ENCODE measurements at places on chromosomes 11 and 22.

DNA sequence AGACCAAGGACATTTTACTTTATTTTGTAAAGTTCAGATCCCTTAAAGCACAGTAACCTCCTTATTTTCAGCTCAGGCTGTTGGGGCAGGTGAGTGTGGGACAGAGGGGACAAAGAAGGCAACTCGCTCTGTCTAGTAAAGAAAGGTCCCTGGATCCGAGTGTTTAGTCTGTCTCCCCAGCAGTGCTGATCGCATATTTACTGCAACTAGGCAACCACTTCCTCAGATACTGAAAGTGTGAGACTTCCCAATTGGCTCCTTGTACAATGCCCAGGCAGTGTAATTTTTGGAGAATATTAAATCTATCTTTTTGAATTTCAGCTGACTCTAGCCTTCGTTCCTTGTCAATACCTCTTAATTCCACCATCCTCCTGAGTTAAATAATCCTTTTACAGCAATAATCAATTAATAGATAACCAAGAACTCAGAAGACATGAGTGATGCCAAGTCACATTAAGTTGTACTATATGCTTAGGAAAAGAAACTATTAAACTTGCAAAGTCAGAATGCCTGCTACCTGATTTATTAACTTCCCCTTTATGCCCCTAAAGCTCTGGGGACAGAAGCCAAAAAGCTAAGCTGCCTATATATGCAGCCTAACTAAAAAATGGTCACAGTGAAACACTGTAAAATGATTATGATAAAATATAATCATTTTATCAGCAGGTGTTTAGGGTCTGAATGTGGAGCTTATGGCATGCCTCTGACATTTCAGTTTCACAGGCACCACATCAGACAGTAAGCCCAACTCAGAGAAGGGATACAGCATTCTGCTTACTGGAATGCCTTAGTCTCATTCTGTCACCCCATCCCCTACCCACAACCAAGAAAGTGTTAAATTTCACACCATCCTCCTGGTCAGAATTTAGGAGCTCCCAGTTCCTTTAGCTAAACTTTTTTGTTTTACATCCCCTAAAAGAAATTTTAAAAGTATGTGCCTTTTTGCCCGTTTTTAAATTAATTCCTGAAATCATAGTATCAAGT lies 138.7 kb downstream of the TRIM44 start:
- no peak for DNase-seq

DNA sequence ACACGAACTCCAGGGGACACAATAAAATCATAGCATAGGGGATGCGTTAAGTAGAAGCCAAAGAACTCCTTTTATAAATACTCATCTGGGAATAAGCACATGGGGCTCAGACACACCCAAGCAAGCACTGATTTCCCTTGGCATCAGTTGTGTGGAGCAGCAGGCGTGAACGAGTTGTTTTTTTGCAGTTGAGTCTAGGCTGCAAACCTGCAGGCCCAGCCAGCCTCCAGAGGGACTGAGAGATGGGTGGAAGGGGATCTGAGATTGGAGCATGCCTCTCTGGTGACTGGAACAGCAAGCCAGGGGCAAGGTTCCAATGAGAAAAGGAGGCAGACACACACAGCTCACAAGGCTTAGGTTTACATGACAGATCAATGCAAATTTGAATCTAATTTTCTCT lies 27.4 kb upstream of the SEZ6L start:
- DNase-seq: no peak

GRCh38 chr22:25829237-25829636 lies 87.2 kb downstream of the MYO18B start:
- no peak for DNase-seq

DNA sequence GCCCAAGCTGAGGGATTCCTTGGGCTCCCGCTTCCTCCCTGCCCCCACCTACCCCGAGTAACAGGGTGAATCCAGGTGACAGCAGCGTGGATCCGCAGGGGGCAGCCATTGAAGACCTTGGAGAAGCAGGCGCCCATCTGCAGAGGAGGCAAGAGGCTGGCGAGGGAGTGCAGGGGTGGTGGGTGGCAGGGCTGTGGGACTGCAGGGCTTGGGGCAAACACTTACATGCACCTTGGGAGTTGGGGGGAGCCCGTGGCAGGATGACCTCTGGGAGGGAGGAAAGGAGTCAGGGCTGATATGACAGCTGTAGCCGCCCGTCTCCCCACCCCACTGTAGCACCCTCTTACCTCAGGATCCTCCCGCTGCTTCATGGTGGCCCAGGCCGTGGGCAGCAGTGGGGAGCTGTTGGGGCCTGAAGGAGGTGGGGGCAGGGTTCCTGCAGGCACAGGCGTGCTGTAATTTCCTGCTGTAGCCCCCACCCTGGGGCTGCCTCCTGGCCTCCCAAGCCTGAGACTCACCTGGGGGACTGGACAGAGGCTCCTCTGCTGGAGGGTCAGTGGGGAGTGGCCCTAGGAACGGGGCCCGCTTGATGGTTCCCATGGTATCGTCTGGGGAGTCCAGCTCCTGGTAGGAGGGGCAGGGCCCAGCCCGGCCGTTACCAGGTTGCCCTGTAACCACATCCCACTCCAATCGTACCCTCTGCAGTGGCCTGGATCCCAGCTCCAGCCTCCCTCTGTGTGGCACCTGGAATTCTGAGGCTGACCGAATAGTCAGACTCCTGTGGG lies 6.1 kb downstream of the MAP4K2 start:
- DNase-seq: no peak

DNA sequence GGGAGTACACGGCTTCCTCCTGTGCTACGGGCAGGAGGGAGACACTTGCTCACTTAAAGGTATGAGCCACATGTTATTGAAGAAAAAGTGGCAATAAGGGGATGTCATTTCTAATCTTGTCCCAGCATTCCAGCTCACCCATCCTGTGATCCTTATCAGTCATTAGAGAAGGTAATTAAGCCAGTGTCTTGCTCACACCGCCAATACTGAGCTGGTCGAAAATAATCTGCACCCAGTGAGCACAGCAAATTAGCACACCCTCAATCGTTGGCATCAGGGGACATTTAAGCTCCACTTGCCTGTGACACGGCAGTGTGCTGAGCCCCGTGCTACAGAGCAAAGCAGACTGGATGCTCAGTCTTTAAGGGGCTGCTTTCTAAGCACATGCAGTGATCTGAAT lies 510.7 kb downstream of the OPCML start:
- no peak for DNase-seq

DNA sequence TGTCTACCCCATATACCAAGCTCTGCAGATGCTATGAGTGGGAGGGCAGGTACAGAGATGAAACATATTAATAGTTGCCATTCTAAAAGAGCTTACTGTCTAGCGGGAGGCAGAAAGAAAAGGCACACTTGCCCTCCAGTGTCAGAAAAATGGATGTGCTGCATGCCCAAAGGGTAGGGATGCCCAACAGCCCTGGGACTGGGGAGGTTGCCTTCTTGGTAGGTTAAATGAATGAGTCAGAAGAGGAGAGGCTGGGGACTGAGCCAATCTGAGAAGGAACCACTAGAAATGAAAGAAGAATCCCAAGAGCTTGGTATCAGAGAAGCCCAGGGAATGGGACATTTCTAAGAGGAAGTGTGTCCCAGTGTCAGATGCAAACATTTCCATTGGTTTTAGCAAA lies 1.2 kb downstream of the BIRC3 start:
- peak; percentile 12 for DNase-seq

- DNase-seq: peak; percentile 76
Observed at GRCh38 chr11:72413914-72414628, 20.3 kb downstream of the CLPB start.

DNA sequence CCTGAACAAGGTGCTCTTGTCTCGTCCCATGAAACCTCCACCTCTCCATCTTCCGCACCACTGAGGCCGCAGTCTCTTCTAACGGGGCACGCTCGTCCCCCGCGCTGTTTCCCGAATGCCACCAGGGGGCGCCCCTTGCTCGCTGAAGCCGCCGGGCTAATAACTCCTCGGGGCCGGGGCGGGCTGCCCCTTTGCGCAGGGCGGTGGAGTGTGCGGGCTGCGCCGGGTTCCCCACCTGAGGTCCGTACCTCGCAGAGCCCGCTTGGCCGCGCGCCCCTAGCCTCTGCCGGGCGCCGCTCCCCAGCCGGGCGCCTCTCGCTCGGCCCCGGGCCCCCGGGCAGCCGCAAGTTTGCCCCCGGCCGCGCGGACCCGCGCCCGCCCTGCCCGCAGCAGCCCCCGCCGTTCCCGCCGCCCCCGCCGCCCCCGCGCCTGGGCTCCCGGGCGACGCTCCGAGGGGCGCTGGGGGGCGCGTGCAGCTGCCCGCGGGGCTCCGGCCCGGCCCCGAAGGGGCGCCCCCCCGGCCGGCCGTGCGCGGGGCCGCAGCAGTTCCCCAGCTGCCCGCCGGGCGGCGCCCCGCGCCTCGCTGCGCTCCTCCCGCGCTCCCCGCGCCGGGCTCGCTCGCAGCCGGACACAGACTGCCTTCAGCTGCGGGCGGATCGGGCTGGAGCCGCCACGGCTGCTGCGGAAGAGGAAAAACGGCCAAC lies at the start of gene GRIK4:
GRIK4 (plus strand) TSS at position 633 of the 704 bp plus-strand sequence. CDS start 148,571 bp downstream, outside the sequence.
- DNase-seq: peak; percentile 70

DNA sequence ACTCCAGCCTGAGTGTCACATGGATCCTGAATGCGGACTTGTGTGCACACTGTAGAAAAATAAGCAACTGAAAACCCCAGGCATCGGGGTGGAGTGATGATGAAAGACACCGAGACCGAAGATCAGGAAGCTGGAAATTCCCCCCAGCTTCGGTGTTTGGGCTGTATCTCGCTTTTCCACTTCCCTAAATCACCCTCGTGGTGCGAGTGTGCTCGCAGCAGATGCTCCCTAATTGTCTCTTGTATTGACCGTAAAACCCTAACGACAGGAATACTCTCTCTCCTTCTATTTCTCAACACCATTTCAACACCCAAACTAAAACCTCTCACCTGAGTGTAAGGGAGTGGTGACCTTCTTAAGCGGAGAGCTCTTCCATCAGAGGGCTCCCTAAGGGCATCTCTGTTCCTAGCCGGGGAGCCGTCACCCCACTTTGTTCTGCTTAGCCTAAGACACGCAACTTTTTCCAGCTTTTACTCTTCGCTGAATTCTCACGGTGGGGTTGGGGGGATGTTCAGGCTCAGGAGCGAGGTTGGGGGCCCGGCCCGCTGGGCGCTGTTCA lies 635 bp upstream of the GRK3 start:
- no peak for DNase-seq

DNA sequence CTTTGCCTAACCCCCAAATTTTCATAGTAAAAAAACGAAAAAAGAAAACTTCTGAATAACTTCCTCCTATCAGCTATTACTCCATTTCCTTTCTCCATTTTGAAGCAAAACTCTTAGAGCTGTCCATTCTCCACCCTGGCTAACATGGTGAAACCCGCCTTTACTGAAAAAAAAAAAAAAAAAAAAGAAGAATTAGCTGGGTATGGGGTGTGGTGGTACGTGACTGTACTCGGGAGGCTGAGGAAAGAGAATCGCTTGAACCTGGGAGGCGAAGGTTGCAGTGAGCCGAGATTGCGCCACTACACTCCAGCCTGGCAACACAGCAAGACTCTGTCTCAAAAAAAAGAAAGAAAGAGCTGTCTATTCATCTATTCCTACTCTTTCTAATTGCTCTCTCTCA lies 11.3 kb upstream of the NXF1 start:
- no peak for DNase-seq

DNA sequence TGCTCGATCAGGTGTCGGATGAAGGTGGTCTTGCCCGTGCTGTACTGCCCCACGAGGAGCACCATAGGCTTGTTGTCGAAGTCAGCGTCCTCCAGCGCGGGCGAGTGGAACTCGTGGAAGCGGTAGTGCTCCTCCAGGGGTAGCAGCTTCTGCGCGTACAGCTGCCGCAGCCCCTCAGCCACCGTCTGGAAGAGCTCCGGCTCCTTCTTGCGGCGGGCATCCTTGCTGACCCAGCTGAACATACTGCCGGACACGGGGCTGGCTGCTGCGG lies 263 bp downstream of the EHD1 start:
- DNase-seq: no peak
